Choroid plexus epithelial cell (primary cell): ENCODE measurements at places on chromosomes 3 and 15.
A peak's percentile ranks its signal among the peaks of the same experiment; 100 is the strongest.

DNA sequence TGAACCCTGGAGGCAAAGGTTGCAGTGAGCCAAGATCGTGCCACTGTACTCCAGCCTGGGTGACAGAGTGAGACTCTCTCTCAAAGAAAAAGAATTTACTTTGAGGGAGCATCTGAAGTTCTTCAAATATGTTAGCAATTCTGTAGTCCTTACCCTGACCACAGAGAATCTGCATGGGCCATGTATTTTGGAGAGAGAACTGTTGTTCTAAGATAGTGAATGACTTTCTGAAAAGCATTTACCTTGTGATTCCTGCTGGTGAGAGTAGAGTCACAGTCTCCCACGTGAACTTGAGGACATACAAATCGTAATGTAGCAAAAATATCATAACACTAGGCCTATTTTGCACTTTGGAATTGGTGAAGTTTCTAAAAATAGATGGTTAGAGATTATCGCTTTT is 3.9 kb downstream of the BRK1 start:
- DNase-seq: peak; percentile 29

DNA sequence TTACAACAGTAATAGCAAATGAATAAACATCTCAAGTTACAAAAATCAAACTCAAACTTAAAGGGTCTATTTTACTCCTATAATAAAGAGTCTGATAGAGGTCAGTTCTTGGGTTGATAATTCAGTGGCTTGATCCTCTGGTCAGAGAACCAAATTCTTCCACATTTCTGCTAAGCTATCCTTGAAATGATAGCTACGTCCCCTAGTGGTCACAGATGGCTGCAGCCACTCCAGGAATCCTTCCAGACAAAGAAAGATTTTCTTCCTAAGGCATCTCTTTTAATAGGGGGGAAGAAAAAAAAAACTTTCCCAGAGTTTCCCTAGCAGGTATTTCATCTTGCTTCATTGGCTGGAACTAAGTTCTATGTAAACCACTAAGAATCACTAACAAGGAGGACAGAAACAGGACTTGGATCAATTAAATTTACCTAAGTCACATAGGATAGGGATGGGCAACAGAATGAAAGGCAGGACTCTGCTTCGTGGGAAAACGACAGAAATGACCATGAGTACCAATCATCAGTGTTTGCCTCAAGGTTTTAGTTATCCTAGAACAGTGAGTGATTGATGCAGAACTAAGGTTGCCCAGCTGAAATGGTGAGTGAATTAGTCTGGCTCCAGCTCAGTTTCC is 160.7 kb downstream of the STAC start:
- DNase-seq: peak; percentile 69

GRCh38 chr3:28322464-28322863 is 26.1 kb upstream of the ZCWPW2 start:
- peak; percentile 61 for DNase-seq

DNA sequence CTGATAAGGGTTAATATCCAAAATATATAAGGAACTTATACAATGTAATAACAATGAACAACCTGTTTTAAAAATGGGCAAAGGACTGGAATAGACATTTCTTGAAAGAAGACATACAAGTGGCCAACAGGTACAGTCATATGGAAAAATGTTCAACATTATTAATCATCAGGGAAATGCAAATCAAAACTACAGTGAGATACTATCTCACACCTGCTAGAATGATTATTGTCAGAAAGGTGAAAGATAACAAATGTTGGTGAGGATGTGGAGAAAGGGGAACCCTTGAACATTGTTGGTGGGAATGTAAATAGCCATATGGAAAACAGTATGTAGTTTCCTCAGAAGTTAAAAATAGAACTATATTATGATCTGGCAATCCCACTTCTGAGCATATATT is 20.4 kb downstream of the GOLM2 start:
- no peak for DNase-seq

DNA sequence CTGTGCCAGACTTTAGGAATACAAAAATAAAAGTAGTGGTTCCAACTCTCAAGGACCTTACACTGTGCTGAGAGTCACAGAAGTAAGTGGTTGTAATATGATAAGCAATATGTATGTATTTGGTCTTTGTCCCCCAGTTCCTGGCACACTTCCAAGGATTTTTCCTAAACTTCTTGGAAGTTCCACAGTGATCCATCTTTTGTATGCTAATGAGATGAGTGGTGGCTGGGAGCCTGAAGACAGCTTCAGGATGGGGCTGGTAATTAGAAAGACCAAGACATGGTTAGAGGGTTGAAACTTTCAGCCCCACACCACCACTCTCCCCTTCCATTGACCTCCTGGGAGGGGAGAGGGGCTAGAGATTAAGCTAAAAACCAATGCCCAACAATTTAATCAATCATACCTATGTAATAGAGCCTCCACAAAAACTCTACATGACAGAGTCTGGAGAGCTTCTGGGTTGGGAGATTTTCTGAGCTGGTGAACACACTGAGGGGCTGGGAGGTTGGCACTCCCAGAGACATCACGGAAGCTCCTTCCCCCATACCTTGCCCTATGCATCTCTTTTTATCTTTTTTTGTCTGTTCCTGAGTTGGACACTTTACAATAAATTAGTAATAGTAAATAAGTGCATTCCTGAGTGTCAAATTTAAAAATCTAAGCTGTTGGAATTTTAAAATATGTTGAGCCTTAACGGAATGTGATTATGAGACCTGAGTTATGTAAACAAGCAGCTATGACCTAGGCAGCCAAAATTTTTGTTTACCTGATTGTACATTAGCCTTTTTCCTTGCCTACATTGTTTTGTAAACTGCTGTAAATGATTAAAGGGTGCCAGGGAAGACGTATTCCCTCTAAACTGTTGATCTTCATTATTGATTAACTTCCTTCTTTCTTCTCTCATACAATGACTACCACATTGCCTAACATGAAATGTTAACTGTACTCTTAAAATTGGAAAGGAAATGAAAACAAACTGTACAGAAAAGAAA is 24.3 kb downstream of the CD200R1L start:
- DNase-seq: peak; percentile 23

GRCh38 chr3:30146978-30147377 is 459.4 kb upstream of the TGFBR2 start:
- peak; percentile 25 for DNase-seq

GRCh38 chr3:126524429-126524988 is 554 bp downstream of the CHST13 start:
- no peak for DNase-seq

GRCh38 chr15:77628010-77628409 is 4.7 kb downstream of the LINGO1 start:
- DNase-seq: no peak

- peak; percentile 87 for DNase-seq
Measured at GRCh38 chr3:98022978-98023820, 11.9 kb downstream of the GABRR3 start.

DNA sequence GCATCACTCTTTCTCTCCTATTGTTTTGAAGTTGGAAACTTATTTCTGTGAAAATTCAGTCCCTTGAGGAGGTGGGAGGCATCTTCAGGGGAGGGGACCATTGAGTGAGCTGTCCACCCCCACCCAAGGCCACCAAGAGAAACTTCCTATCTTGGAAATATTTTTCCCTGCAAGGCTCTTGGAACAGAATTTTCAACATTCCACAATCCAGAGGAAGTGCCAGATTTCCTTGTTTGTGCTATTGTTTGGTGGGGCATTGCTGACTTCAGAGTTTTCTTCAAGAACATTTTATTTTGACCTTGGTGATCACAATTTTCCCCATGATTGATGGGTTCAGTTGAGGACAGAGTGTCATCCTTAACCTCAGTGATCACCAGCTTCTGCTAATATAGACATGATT is 12.0 kb downstream of the DNASE1L3 start:
- no peak for DNase-seq

GRCh38 chr3:132638706-132639105 is 20.9 kb downstream of the ACAD11 start:
- no peak for DNase-seq

DNA sequence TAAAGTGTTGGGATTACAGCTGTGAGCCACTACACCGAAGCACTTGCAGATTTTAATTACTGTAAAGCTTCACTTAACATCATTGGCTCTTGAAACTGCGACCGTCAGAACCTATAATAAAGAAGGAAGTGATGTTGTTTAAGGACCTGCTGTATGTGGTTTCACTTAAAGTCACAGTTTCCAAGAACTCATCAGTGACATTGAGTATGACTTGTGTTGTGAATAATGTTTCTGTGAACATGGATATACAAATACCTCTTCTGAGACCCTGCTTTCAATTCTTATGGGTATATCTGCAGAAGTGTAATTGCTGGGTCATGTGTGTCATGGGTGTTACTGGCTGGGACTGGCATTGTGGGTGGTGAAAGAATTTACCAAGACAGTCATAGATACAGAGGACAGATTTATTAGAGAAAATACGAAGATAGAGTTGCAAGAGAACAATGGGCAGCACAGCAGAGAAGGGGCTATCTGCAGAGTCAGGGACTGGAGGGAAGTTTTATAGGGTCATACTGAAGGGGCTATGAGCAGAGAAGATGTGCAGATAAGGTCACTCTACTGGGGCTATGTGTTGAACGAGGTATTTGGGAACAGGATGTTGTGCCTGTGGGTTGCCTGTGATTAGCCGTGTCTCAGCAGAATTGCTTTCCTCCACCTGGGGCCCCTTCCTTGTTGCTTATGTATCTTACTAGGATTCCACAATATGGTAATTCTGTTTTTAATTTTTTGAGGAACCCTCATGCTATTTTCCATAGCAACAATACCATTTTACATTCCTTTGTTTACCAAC is 4.5 kb downstream of the NDUFB5 start:
- no peak for DNase-seq

DNA sequence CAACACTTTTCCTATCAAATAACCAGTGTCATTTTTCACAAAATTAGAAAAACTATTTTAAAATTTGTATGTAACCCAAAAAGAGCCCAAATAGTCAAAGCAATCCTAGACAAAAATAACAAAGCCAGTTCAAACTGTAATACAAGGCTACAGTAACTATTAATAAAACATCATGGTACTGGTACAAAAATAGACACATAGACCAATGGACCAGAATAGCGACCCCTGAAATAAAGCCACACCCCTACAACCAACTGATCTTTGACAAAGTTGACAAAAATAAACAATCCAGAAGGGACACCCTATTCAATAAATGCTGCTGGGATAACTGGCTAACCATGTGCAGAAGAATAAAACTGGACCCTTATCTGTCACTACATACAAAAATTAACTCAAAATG is 19.9 kb downstream of the TM4SF18 start:
- DNase-seq: no peak

GRCh38 chr3:39347586-39347876 is 18.0 kb downstream of the CCR8 start:
- DNase-seq: no peak

- no peak for DNase-seq
Measured at GRCh38 chr15:90619939-90620338, 90.2 kb downstream of the CRTC3 start.

DNA sequence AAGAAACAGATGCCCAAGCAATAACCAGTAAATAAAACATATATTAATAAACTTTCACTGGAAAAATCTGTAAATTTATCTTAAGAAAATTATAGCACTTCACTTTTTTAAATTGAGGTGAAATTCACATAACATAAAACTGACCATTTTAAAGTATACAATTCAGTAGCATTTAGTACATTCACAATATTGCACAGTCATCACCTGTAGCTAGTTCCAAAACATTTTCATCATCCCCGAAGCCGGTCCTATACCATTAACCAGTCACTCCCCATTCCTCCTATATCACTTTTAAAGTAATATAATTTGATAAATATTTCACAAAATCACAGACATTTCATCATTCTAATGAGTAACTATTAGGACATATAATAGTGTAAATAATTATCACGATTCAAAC is 8.0 kb upstream of the LRRIQ4 start:
- no peak for DNase-seq

DNA sequence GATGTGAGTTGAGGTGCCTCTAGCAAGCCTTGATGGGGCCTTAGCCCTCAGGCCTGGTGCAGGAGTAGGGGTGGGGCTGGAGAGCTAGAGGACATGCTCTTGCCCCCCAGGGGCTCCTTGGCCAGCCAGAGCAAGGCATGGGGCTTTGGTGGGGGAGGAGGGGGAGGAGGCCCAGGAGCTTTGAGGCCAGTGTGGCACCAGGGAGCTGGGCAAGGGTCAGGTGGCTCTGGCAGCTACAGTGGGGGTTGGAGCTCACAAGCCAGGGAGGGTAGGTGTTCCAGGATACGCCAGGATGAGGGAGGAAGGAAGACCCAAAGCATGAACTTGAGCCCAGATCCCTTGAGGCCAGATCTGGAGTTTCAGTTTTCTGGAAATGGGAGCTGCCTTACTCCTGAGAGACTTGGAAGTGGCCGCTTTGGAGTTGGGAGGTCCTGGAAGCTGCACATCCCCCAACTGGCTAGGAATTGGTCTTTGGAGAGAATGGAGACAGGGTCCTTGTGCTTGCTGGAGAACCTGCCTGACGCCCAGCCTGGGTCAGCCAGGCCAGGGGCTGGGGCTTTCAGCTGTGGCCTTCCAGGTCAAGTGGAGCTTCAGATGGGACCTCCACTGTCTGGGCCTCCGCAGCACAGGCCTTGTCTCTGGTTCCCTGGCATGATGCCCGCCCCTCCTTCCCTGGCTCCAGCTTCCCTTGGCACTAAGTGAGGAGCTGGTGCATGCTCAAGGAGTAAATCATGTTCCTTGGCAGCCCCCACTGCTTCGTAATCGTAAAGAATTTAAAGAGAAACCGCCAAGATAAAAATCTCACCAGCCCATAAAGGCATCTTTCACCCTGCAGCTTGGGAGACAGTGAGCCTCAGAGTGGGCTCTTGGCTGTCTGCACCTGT is 8.7 kb downstream of the SEMA3F start:
- DNase-seq: peak; percentile 38

DNA sequence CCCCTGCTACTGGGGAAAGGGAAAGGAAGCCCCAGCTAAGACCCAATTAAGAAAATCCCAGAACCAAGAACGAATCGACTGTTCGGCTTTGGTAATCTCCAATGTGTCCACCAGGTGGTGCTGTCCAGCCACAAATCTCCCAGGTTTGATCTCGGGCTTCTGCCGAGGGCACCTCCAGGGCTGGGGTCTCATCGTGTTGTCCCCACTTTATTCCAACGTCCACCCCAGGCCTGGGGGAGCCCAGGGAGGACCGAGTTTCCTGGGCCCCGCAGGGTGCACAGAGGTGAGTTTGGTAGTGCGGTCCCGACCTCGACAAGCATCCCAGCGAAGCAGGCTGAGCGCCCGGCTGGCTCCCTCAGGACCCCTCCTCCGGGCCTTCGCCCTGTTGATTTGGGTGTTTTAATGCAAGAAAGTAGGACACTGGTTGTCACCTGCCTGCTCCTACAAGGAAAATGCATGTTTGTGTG is 185.1 kb downstream of the GOLGA6L6 start:
- peak; percentile 16 for DNase-seq
